ENCODE measurements at places on chromosomes 3 and 15.

DNA sequence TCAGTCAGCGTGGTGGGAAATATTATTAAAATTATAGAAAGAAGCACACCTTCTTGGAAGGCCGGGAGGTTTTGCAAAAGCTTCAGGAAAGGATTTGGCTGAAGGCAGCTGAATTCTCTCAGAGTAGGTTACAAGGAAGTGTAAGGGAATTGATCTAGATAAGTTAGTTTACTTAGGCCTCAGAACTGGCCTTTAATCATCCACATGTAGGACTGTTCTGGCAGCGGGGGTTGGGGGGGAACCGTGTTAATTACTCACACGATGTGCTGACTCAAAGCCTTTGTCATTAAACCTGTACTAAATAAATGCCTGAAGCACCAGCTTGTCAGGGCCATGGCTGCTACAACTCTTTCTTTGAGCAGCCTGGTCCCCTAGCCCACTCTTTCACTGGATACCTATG lies 12.8 kb downstream of the ASB14 start:
- no peak for DNase-seq

- no peak for DNase-seq
Measured at GRCh38 chr3:62049033-62049432, 324.3 kb downstream of the FEZF2 start.

GRCh38 chr3:95715128-95715527 lies 1099.3 kb upstream of the EPHA6 start:
- DNase-seq = no peak

DNA sequence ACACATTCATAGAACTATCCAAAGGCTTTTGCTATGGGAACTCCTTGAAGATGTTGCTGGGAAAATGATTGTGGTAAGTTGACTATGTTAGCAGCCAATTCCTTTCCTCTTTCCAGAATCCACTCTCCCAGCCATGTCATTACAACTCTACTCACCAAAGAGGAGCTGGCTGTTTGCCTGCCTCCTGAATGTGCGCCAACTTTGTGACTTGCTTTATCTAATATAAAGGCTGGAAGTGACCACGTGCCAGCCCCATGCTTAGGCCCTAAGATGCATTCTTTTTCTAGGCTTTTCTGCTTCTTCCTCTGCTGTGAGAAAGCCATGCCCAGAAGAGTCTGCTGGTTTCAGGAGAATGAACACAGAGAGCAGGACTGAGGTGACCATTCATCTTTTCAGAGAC lies 182.2 kb downstream of the GABRB3 start:
- DNase-seq = no peak

GRCh38 chr3:23395115-23395514 lies 192.0 kb downstream of the UBE2E2 start:
- DNase-seq = no peak

DNA sequence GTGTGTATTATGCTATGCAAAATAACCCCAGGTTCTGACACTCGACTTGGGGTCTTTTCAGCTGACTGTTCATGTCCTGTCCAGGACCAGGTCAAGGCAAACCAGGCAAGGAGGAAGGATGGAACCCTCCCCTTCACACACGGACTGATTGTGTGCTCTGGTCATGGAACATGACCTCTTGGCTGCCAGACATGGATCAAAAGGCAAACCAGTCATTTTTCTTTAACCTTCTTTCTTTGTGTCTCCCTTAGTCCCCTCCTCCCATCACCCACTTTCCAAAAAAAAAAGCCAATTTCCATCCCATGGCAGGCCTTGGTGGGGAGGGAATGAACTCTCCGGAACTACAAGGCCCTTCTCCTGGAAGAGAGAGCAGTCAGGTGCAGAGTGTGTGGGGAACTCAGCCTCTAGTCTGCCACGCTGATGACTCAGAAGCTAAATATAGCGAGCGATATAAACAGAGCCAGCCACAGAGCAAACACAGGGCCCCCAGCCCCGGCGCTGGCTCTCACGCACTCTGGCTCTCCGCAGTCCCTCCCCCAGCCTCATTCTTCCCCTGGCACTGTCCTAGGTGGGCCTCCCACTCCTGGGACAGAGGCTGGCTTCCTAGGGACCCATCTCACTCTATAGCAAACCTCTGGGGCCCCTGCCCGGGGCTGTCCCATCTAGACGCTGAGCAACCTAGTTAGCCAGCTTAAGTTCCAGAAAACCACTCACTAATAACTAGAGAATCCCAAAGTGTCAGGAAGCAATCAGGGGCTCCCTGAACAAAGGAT lies 10.0 kb downstream of the BMF start:
- DNase-seq = peak; percentile 83

DNA sequence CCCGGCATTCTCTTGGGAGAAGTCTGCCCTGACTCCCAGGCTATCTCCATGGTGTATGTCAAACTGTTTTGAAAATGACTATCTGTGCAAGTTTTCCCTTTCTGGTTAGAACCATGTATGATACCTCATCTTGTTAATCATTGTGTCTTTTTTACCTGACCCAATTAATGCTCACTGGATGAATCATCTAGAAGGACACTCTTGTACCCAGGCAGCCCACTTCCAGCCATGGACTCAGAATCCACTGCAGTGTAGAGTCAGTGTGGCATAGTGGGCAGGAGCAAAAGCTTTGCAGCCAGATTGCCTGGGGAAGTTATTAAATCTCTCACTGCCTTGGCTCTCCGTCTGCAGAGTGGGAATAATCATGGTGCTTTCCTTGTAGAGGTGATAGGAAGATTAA lies 1.2 kb downstream of the FAM3D start:
- DNase-seq = no peak

- peak; percentile 72 for DNase-seq
Measured at GRCh38 chr15:72312605-72313447, 7.1 kb downstream of the CELF6 start.

Measured in activated CD4-positive, alpha-beta memory T cell treated with anti-CD3 and anti-CD28 coated beads for 36 hours (primary cell).